ENCODE measurements at places on chromosomes 5 and 9.
A peak's percentile ranks its signal among the peaks of the same experiment; 100 is the strongest.

- DNase-seq = peak; percentile 98
Measured at GRCh38 chr9:34620061-34620994, at the start of gene DCTN3. Gene DCTN3, minus strand, starts transcription at chr9:34620495. Its CDS starts 31 bp downstream, at chr9:34620464.

- DNase-seq = no peak
Measured at GRCh38 chr9:91078369-91078695, 276.7 kb downstream of the SYK start.

DNA sequence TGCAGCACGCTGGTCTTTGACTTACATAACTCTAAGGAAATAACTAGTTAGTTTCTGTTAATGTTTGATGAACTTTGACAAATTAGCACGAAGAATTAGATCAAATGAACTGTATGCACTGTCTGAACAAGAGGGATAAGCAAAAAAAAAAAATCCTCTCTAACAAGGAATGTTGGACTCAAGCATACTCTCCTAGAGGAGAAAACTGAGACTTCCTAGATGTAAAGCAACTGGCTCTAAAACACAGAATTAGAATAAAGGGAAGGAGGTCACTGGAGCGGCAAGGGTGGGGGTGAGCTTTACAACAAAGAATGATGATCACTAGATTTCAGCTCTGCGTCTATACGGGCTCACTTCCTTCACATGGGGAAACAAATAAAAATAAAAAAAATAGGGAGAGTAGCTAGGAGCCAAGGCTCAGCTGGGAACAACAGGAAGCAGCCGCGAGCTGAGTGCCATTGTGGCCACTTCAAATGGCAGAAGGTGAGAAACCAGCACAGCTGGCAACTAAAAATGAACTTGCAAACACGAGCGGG, 48.7 kb upstream of the CEMIP2 start:
- no peak for DNase-seq

- DNase-seq = no peak
Measured at GRCh38 chr9:87685441-87685840, 40.5 kb upstream of the CTSL start.

GRCh38 chr5:135322271-135322670, 76.8 kb downstream of the MACROH2A1 start:
- no peak for DNase-seq

DNA sequence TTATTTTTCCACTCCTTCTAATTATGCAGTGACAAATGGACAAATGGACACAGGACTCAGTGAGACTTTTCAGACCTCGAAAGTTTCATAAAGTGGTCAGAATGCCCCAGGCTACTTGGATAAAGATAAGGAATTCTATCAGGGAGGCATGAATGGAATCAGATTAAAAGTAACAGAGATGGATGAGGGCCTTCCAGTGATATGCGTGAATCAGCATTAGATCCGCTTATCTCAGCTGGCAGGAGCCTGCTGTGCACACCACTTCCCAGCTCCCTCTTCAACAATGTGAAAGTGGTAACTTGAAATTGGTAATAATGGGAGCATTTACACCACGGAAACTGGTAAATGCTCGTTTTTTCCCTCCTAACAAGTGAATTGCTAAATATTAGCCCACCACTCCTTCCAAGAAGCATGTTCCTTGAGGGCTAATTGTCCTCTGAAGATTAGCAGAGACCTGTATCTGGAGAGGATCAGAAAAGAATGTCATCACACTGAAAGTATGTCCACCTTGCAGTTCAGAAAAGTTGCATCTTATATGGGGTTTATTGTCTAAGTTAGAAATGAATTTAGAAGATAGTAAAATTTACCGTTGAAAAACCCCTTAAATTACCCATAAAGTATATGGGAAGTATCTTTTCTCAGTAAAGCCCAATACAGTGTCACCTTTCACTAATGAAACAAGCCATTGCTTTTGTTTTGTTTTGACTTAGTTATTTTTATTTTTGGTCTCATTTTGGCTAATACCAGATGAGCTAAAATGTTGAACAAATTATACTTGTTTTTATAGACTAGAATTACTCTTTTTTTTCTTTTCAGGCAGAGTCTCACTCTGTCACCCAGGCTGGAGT, 125.3 kb downstream of the DPYSL3 start:
- DNase-seq = no peak

GRCh38 chr5:68562308-68562707, 346.8 kb downstream of the PIK3R1 start:
- DNase-seq = peak; percentile 72

DNA sequence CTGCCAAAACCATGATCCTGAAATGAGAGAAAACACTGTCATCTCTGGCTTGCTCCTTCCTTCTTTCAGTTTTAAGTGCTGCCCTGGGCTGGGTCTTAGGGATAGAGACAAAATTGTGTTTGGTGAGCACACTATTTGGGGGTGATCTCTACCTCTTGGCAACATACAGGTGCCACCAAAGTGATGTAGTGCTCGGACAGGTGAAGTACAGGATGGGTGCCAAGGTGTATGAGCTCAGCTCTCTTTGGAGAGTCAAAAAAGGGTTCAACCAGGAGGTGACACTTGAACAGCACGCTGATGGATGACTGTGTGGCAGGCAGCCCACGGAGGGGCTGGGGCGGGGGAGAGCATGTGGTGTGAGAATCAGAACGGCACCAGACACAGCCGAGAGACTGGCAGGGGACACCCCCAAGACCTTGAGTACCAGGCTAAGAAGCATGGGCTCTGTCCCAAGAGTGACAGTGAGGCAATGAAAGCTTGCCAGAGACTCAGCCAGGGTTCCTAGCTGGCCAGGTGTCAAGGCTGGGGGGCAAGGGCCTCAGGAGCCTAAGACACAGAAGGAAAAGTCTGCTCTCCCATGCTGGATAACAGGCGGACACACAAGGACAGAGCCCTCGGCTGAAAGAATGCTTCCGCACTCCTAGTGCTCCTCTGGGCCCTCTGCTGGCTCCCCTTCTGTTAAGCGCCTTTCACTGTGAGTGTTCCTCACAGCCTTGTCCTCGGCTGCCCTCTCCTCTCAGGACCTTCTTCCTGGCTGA, 2.5 kb downstream of the NHP2 start:
- no peak for DNase-seq

DNA sequence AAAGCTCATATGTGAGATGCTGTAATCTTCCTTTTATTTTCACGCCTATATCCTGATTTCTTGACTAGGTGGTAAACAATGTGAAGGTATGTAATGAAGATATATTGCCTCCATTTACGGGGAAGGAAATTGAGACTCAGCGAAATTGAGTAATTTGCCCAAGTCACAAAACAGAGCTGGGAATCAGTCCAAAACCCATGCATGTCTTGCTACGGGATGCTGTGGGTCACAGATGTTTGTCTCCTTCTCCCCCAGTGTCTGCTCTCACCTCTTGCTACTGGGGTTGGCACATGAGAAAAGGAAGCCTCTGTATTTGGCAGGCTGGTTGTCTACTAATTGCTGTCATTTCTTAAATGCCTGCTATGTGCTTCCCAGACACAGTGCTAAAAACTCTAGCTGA, 53.7 kb upstream of the TEX48 start:
- DNase-seq = no peak

DNA sequence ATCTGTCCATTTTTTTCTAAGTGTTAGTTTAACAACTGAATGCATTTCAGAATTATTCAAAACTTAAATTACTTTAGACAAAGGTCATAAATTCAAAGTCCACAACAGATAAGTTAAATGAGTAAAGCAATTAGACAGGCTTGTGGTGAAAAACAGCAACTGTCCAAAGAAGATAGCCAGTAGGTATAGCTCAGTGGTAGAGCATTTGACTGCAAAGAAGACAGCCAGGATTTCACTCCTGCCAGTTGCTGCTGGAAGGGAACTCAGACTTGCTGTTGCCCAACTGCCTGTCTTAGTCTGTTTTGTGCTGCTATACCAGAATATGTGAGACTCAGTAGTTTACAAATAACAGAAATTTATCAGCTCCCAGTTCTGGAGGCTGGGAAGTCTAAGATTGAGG, 10.0 kb downstream of the FANCC start:
- DNase-seq = no peak

- DNase-seq = no peak
Measured at GRCh38 chr9:16387382-16387781, 483.1 kb downstream of the BNC2 start.
